ENCODE measurements at places on chromosomes 3 and 15.

DNA sequence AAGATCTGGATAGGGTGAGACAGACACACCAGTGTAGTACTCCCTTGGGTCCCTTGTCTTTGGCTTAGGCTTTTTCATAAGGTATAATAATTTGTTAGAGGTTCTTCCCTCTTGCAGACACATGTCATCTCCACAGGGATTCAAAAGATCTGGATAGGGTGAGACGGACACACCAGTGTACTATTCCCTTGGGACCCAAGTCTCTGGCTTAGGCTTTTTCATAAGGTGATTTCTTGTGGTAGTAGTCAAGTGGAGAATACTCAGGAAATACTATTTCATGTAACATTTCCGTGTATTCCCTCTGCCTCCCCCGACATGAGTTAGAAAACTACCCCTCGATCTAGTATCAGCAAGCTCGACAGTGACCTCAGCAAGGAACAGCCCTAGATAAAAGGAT is 954 bp upstream of the MAPKBP1 start:
- DNase-seq = no peak

GRCh38 chr3:96478496-96478895 is 335.9 kb upstream of the EPHA6 start:
- no peak for DNase-seq

DNA sequence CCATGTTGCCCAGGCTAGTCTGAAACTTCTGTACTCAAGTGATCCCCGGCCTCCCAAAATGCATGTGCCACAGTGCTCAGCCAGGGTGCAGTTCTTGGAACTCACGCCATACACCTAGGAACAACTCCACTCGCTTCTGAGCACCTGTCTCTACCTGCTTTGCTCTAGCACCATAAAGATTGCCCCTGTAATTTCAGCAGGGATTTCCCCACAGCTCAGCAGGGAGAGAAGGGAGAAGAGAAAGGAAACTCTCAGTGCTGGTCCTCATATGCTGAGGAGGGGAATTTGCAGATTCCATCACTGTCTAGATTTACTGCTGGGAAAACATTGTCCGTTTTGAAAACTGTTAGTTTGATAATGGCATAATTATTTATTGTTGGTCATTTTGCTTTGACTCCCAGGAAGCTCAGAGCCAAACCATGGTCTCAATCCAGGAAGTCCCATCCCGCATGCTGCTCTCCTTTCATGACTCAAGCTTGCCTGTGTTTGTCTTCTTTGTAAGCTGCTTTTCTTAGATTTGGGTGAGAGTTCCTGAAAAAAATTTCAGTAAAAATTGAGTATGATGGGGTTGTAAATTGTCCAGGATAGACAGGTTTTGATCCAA is 24.2 kb downstream of the TRIM71 start:
- DNase-seq = no peak

DNA sequence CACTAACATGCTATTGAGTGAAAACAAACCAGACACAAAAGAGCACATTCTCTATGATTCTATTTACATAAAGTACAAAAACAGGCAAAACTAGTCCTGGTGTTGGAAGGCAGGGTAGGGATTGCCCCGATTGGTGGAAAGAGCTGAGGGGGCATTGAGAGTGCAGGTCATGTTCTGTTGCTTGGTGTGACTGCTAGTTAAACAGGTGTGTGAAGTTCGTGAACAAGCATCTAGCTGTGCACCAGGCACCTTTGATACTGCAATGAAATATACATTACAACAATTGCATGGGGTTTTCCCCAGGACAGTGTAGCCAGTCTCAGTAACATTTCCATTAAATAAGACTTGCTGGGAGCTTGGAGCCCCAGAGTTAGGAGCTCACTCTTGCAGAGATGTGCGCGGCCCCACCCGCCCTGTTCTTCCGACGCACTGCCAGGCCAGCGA is 26.3 kb upstream of the THRB start:
- no peak for DNase-seq

DNA sequence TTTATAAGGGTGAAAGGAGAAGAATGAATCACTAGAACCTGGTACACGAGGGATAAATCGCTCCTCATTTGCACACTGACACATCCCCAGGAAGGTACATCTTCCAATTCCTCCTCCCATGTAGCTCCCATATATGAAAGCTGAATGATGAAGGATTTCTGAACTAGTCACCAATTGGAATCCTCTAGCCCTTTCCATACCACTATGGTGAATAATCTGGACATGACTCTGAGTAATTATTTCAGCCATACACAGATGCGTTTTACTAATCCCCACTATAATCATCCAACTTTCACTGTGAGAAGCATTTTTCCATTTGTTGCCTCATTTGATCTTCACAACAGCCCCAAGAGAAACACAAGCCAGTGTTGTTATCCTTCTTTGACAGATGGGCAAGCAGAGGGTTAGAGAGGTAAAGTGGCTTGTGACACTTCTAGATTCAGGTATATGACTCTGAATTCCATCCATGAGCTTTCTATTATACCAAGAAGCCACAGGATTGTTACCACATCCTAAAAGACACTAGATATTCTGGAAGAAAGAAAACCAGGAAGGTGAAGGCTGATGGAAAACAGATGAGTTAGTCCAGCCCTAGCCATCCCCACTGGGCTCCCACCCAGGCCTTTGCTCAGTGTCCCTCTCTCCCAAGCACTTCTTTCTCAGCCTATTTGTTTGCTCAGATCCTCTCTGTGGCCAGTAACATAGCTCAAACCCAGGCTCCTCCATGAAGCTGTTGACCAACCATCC is 22.2 kb upstream of the BCL6 start:
- no peak for DNase-seq

- no peak for DNase-seq
These were observed 144.6 kb upstream of the MEF2A start for GRCh38 chr15:99421172-99421656.

GRCh38 chr15:63487076-63487757 is 17.2 kb upstream of the USP3 start:
- peak; percentile 85 for DNase-seq

DNA sequence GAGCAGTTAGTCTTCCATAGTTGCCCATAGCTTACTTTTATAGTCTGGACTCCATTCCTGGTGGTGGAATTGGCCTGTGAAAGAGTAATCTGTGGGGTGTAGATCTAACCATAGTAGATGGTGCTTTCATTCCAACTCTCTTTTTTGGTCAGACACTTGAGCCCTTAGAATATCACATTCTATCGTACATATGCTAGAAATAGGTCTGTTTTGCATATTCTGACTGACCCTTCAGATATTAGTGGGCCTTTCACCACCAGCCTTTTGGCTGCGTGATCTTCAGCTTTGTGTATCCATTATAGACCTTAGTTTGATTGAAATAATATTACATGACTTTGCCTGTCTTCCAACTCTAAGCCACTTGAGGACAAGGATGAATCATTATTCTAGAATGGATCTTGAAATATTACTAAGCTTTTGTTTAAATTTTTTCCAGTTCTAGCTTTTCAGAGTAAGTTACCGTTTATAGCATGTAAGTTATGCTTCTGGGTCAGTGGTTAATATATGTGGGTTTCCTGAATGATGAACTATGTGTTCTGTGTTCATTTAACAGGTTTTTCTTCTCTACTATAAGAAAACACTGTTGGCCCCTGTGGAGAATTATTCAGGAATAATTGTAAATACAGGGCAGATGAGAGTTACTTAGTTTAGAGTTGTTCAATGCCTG is 8.7 kb downstream of the RAB7A start:
- no peak for DNase-seq

GRCh38 chr15:68498076-68498475 is 66.1 kb upstream of the ITGA11 start:
- no peak for DNase-seq

DNA sequence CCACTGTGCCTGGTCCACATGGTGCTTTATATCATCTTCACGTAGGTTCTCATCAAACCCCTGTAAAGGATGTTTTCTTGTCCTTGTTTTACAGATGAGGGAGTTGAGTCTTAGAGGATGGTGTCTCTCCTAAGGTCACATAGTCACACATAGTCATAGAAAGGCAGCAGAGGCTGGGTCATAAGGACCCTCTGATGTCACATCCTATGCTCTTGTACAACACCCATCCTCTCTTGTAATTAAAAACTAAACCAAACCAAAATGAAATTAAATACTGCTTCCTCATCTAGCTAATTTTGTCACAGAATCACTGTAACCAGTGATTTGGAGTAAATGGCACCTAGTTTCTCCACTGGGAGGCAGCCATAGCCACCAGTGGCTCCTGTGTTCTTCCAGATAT is 21.8 kb upstream of the ATP1B3 start:
- DNase-seq = no peak

DNA sequence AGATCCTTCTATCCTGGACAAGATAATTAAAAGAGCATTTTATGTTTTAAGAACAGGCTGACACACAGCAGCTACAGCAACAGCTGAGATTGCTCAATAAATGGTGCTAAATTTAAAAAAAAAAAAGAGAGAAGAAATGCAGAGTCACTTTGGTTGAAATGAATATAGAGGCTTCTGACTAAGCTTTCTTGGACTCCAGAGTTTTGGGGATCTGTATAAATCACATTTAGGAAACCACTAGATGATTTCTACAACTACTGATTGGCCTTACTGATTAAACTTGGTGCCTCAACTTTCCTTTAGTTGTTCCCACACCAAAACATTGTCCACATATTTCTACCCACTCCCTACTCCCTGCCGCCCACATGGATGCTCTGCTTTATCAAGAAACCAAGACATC is 132.9 kb upstream of the ZBTB20 start:
- no peak for DNase-seq

GRCh38 chr15:45355860-45356259 is 22.5 kb downstream of the GATM start:
- DNase-seq = no peak

DNA sequence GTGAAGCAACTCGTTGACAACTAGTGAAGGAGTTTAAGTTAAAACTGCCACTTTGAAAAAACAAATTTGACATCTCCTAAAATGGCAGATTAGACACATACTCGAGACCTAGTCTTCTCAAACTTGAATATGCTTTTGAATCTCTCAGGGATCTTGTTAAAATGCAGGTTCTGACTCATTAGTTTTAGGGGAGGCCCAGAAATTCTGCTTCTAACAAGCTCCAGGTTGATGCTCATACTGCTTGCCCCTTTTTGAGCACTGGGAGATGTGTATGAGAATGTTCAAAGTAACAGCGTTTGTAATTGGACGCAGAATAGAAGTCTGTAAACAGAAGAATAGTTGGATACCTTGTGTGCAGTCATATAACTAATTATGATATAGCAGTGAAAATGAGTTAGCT is 1.6 kb downstream of the C3orf38 start:
- no peak for DNase-seq

GRCh38 chr3:35966629-35967464 is 327.5 kb downstream of the ARPP21 start:
- DNase-seq = no peak

DNA sequence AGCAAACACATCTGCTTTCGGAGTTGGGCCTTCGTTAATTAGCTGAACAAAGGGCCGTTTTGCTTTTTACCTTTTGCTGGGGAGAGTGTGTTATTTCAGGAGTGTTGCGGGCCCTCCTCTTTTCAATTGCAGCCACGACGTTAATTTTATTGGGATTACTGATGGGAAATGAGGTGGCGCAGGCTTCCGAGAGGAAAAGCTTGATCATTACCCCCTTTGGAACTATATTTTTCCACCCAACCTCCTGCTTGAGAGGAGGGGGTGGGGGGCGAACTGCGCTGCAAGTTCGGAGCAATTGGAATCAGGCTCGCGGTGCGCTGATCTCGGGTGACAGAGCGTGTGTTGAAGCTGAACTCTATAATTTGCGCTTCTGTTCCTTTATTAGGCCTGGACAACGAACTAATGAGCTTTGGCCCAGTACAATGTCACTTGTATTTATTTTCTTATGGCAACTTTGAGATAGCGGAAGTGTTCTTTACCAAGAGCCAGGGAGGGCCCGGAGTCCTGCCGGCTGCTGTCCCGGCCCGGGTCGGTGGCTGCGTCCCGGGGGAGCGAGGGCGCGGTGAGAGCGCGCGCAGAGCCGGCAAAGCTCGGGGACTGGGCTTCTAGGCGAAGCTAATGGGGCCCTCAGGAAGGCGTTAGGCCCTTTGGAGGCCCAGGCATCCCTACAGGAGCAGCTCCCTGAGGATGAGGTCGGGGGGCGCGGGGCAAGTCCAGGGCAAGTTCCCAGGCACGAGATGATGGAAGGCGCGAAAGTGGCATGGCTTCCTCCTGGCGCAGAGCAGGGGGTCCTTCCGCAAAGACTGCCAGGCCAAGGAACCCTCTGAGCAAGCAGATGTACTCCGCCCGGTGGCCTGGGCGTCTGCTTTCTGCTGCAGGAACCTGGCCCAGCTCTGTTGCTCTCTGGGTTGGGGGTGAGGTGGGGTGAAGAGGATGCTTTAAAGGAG is 12.9 kb downstream of the NR2F2 start:
- DNase-seq = no peak

- DNase-seq = no peak
These were observed 67.0 kb upstream of the SLC25A26 start for GRCh38 chr3:66153481-66154443.

GRCh38 chr3:31248563-31248992 is 284.1 kb upstream of the STT3B start:
- no peak for DNase-seq

DNA sequence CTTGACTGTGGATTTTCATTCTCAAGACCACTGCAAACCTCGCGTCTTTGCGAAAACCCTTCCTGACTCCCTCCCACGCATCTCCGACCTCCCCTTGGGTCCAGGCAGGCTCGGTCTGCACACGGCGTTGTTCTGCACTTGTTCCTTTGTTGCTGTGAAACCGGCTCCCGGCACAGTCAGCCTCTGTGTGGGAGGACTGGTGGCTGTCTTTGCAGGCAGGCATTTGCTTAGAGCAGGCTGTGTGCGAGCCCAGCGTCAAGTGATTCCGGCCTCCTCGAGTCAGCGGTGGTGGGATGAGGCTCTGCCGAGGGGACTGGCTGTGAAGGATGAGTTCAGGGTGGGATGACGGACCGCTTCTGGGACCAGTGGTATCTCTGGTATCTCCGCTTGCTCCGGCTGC is 102.6 kb upstream of the ROPN1 start:
- DNase-seq = no peak

DNA sequence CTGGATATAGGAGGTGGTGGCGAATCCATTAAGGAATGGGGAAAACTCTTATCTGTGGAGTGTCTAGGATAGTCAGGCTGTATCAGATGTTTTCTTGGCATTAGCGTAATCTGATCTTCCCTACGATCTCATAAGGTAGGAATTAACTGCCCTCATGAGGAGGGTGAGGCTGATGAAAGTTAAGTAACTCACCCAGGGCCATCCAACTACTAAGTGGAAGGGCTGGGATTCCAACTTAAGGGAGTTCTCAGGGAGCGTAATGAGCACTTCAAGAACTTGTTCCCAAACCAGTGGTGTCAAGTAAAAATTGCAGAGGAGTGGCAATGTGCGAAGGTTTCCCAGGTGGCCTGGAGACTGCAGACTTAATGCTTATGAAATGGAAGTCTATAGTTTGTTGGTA is 55.9 kb upstream of the OSBPL11 start:
- no peak for DNase-seq

- DNase-seq = no peak
These were observed 10.0 kb downstream of the ITPKA start for GRCh38 chr15:41503669-41504010.
